ENCODE measurements at places on chromosomes 13 and 19. TPM values are rescaled to one million over a fixed set of nuclear protein-coding genes. Genes with fewer than 3 reads are reported as not detected.

DNA sequence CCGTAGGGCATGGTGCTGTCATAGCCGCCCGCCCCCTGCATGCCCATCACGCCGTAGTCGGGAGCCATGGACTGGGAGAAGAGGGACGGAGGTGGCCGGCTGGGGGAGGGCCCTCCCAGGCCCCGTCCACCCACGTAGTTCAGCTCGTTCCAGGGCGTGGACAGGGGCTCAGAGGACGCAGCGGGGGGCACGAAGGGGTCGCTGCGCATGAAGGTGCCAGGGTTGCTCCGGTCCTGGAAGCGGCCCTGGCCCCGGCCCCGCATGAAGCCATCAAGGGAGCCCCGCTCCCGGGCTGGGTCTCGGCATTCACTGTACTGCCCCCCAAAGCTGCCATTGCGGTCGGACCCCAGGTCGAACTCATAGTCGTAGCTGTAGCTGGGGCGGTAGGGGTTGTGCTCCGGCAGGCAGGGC lies 6.7 kb downstream of the AKAP8 start:
- H3K4me1 ChIP-seq = peaks cover 2% of the 10 kb centered on the region
- H3K27ac ChIP-seq = no peak overlapping the region
- no peak overlapping the region for H3K4me3 ChIP-seq
- DNase-seq = no peak
- H3K27me3 ChIP-seq = no peaks in the 10 kb centered on the region

DNA sequence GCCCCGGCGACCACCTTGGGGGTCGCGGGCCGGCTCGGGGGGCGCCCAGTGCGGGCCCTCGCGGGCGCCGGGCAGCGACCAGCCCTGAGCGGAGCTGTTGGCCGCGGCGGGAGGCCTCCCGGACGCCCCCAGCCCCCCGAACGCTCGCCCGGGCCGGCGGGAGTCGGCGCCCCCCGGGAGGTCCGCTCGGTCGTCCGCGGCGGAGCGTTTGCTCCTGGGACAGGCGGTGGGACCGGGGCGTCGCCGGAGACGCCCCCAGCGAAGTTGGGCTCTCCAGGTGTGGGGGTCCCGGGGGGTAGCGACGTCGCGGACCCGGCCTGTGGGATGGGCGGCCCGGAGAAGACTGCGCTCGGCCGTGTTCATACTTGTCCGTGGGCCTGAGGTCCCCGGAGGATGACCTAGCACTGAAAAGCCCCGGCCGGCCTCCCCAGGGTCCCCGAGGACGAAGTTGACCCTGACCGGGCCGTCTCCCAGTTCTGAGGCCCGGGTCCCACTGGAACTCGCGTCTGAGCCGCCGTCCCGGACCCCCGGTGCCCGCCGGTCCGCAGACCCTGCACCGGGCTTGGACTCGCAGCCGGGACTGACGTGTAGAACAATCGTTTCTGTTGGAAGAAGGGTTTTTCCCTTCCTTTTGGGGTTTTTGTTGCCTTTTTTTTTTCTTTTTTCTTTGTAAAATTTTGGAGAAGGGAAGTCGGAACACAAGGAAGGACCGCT lies 729 bp downstream of the STK11 start:
- H3K4me3 ChIP-seq = peak overlapping the region; percentile 88
- H3K4me1 ChIP-seq = no peaks in the 10 kb centered on the region

GRCh38 chr19:2356036-2356646 lies 3.9 kb upstream of the TMPRSS9 start:
- H3K4me3 ChIP-seq = no peak overlapping the region
- no peaks in the 10 kb centered on the region for H3K4me1 ChIP-seq
- no peaks in the 10 kb centered on the region for H3K36me3 ChIP-seq
- DNase-seq = no peak
- H3K27ac ChIP-seq = no peak overlapping the region

DNA sequence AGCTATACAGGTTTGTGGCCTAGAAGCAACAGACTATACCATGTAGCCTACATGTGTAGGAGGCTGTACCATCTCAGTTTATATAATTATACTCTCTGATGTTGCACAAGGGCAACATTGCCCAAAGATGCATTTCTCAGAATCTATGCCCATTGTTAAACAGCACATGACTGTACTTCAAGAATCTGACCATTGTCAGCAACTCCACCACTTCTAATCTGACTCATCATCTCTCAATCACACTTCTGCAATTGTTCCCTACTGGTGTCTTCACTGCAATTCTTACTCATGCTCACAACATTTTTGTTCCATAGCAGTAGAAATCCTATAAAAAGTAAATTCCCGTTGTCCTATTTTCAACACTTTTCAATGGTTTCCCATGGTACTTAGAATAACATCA lies 63.9 kb upstream of the ATXN8OS start:
- no peaks in the 10 kb centered on the region for H3K36me3 ChIP-seq
- H3K4me3 ChIP-seq = no peak overlapping the region
- no peak for DNase-seq
- no peaks in the 10 kb centered on the region for H3K4me1 ChIP-seq

DNA sequence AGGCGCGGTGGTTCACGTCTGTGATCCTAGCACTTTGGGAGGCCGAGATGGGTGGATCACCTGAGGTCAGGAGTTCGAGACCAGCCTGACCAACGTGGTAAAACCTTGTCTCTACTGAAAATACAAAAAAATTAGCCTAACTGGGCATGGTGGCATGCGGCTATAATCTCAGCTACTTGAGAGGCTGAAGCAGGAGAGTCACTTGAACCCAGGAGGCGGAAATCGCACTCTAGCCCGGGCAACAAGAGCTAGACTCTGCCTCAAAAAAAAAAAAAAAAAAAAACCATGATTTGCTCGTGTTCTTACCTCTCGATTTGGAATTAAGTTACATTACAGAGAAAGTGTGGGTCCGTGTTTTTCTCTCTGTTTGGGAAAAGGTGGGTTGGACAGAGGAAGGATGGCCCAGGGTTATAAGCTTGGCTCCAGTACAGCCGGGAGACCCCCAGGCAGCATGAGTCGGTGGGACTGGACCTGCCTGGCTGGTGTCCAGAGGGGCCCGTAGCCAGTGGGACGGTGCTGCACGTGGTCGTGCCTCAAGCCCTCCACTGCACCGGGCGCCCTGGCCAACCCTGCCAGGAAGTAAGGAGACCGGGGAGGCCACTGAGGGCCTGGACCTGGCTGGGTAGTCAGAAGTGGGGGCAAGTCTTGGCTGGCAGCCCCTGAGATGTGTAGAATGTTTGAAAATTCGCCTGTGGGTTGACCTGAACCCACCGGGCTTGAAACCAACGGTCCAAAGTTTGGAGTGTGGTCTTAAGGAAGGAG lies 3.7 kb downstream of the RPS15 start:
- H3K4me3 ChIP-seq = peak overlapping the region; percentile 98
- no peak for DNase-seq
- H3K4me1 ChIP-seq = no peaks in the 10 kb centered on the region
- no peak overlapping the region for H3K27ac ChIP-seq
- H3K27me3 ChIP-seq = no peaks in the 10 kb centered on the region

- H3K27me3 ChIP-seq = no peaks in the 10 kb centered on the region
- H3K36me3 ChIP-seq = peaks cover 51% of the 10 kb centered on the region
Measured at GRCh38 chr19:23440207-23440606, 44.9 kb upstream of the ZNF91 start.

DNA sequence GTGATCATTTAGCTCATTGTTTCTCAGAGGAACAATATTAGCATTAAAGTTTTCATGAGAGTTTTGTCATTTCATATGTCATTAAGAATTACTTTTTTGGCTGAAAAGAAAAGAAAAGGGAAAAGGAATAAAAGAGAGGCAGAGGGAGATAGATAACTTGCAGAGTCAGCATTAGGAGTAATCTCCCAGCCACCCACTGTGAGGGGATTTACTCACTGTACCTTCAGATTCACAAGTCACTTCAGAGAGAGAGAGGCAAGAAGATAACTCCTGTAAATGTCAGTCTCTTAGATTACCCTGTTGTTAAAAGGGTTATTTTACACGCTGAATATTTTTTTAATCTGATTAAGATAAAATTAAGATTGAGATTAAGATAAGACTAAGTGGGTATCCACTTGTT lies 125.2 kb downstream of the POU4F1 start:
- H3K4me3 ChIP-seq = no peak overlapping the region
- no peaks in the 10 kb centered on the region for H3K27me3 ChIP-seq
- no peak overlapping the region for H3K27ac ChIP-seq
- H3K36me3 ChIP-seq = no peaks in the 10 kb centered on the region
- H3K4me1 ChIP-seq = no peaks in the 10 kb centered on the region

DNA sequence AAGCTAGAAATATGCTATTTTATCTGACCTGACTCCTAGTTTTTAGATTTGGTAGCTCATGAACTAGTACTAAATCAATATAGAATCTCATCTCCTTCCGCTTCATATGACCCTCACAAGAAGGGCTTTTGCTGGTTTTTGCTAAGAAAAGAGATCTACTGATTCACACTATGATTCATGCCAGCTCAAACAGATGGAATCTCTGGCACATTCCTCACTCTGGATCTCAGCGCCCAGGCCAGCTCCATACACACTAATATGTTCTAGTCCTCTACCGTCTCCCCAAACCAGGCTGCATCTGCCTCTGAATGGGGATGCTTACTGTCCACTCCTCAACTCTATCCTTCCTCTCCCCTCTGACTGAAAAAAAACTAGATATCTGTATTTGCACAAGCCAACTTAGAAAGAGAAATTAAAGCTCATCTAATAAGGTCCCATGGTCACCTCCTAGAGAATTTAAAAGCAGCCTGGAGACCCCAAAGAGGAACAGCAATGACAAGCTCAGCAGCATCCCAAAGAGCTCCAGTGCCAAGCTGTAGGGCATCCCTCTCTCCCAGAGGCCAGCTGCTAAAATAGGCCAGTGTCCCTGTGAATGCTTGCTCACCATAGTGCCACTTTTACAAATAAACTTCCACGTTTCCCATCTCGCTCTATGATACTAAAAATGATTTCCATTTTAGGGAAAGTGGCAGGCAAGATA lies 74.9 kb downstream of the LHFPL6 start:
- DNase-seq = no peak
- no peaks in the 10 kb centered on the region for H3K4me1 ChIP-seq
- no peak overlapping the region for H3K4me3 ChIP-seq
- H3K36me3 ChIP-seq = no peaks in the 10 kb centered on the region
- H3K27ac ChIP-seq = no peak overlapping the region

DNA sequence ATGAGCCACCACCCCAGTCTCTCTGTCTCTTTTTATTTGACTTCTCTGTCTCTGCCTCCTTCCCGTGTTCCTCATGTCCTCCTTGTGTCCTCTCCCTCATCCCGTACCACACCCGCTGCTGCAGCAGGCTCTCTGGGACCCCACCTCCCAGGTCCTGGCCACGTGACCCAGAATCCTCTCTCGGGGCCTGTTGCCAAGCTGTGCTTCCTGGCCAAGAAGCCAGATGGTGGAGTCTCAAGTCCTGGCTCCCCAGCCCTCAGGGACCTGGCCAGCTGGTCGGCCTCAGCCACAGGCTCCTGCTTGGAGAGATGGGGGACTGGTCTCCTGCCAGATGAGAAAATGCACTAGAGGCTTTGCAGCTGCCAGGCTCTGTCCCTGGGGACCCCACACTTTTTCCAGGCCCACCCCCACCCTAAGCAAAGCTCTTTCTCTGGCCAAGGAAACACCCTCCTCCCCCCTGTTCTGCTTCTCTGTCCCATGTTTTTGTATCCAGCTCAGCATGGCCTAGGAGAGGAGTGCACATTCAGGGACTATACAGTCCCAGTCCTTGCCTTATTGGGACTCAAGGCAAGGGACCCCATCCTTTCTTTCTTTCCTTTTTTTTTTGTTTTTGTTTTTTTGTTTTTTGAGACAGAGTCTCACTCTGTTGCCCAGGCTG lies 34.3 kb upstream of the SHKBP1 start:
- H3K27me3 ChIP-seq = no peaks in the 10 kb centered on the region
- H3K27ac ChIP-seq = no peak overlapping the region
- H3K36me3 ChIP-seq = peaks cover 1% of the 10 kb centered on the region
- no peaks in the 10 kb centered on the region for H3K4me1 ChIP-seq

- H3K4me1 ChIP-seq = no peaks in the 10 kb centered on the region
- H3K27me3 ChIP-seq = no peaks in the 10 kb centered on the region
- H3K4me3 ChIP-seq = no peak overlapping the region
- peaks cover 17% of the 10 kb centered on the region for H3K36me3 ChIP-seq
Measured at GRCh38 chr19:47404334-47405196, 14.8 kb downstream of the MEIS3 start.

- H3K27ac ChIP-seq = no peak overlapping the region
- no peaks in the 10 kb centered on the region for H3K4me1 ChIP-seq
- no peaks in the 10 kb centered on the region for H3K27me3 ChIP-seq
- peaks cover 22% of the 10 kb centered on the region for H3K36me3 ChIP-seq
- no peak for DNase-seq
Measured at GRCh38 chr13:46721054-46721453, 75.9 kb downstream of the ESD start.

DNA sequence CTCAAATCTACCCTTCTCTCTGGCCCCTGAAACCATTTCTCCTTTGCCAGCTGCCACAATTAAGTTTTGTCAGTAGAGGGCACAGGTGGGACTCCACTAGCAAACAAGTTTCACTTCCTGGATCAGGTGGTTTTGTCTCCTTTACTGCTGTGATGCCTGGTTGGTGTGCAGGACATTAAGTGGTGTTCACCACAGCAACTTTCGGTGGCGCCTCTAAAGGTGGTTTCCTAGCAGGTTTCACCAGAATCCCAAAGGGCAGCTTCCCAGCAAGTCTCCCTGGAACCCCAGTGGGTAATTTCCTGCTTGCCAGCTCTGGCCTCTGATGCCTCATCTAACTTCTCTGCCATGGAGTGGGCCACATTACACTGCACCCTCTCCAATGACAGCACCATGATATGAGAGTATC lies 16.6 kb downstream of the MED4 start:
- H3K4me3 ChIP-seq = no peak overlapping the region
- no peak for DNase-seq
- H3K4me1 ChIP-seq = no peaks in the 10 kb centered on the region
- H3K36me3 ChIP-seq = peaks cover 63% of the 10 kb centered on the region

GRCh38 chr19:11736696-11737095 lies 2.0 kb downstream of the ZNF823 start:
- DNase-seq = no peak
- peak overlapping the region; percentile 64 for H3K4me3 ChIP-seq
- no peak overlapping the region for H3K27ac ChIP-seq
- peaks cover 2% of the 10 kb centered on the region for H3K36me3 ChIP-seq
- H3K4me1 ChIP-seq = no peaks in the 10 kb centered on the region

DNA sequence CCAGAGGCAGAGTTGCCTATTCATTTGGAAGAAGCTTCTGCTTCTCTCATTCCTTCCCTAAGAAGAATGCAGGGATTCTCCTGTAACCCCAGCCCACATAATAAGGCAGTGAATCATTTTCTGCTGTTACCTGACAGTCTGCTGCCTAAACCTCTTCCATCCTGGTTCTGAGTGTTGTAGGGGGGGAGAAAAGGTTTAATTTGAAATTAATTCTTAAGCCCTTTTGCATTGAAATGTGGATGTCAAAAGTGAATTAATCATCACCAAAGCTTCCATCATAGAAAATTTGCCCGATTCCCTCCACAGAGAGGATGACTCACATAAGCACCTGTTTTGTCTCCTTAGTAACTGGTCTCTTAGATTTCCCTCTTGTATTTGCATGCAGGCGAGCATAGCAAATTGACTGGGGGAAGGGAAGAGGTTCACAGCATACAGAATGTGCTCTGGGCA lies 146.7 kb upstream of the FNDC3A start:
- H3K27ac ChIP-seq = no peak overlapping the region
- H3K4me3 ChIP-seq = no peak overlapping the region
- peaks cover 10% of the 10 kb centered on the region for H3K36me3 ChIP-seq
- DNase-seq = peak; percentile 38
- H3K4me1 ChIP-seq = peaks cover 5% of the 10 kb centered on the region
- H3K27me3 ChIP-seq = no peaks in the 10 kb centered on the region

The TSPAN16 gene
- not detected for total RNA-seq

The ZNF813 gene
- total RNA-seq = 17.3 TPM

The FREM2 gene
- 15.4 TPM for total RNA-seq

The CFAP97D2 gene
- not detected for total RNA-seq

The BEST2 gene
- 2.0 TPM for total RNA-seq

The NKG7 gene
- not detected for total RNA-seq
